Tibial nerve (tissue), 4 donors: ENCODE measurements at places on chromosomes 4 and X. TPM values are rescaled to one million over a fixed set of nuclear protein-coding genes. Genes with fewer than 3 reads are reported as not detected.

GRCh38 chr4:163493643-163494359 is 689 bp upstream of the TMA16 start:
- no peaks in the 10 kb centered on the region for H3K36me3 ChIP-seq
- DNase-seq = peak; percentile 15
- H3K27me3 ChIP-seq = no peaks in the 10 kb centered on the region
- H3K4me1 ChIP-seq = peaks cover 4% of the 10 kb centered on the region
- peak overlapping the region; percentile 89 for H3K27ac ChIP-seq
- peak overlapping the region; percentile 84 for H3K4me3 ChIP-seq

- H3K4me3 ChIP-seq = no peak overlapping the region
- no peaks in the 10 kb centered on the region for H3K4me1 ChIP-seq
- no peaks in the 10 kb centered on the region for H3K27me3 ChIP-seq
- no peaks in the 10 kb centered on the region for H3K36me3 ChIP-seq
Observed at GRCh38 chr4:96248225-96248624, 408.3 kb downstream of the PDHA2 start.

- H3K27me3 ChIP-seq = no peaks in the 10 kb centered on the region
- DNase-seq = no peak
- H3K36me3 ChIP-seq = no peaks in the 10 kb centered on the region
Observed at GRCh38 chrX:31268359-31268758, 196.5 kb upstream of the FTHL17 start.

DNA sequence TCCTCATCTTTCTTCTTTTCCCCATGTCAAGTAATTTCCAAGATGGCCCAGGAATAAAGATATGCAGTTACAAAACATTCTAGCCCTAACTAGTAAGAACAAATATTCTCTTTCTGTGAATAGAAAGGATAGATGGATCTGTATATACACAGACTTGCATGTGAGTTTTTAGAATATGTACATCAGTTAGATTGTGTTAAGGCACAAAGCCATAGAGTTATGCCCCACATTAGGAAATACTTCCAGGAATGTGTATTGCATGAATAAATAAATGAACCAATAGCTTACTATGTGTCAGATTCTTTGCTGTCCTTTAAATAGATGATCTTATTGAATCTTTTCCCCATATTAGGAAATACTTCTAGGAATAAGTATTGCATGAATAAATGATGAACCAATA is 46.0 kb upstream of the TMPRSS11E start:
- no peak overlapping the region for H3K4me3 ChIP-seq
- no peaks in the 10 kb centered on the region for H3K4me1 ChIP-seq
- no peaks in the 10 kb centered on the region for H3K27me3 ChIP-seq

GRCh38 chr4:170198747-170199146 is 109.0 kb upstream of the AADAT start:
- H3K36me3 ChIP-seq = no peaks in the 10 kb centered on the region
- H3K4me1 ChIP-seq = no peaks in the 10 kb centered on the region
- H3K4me3 ChIP-seq = no peak overlapping the region
- no peak for DNase-seq
- H3K27ac ChIP-seq = no peak overlapping the region

DNA sequence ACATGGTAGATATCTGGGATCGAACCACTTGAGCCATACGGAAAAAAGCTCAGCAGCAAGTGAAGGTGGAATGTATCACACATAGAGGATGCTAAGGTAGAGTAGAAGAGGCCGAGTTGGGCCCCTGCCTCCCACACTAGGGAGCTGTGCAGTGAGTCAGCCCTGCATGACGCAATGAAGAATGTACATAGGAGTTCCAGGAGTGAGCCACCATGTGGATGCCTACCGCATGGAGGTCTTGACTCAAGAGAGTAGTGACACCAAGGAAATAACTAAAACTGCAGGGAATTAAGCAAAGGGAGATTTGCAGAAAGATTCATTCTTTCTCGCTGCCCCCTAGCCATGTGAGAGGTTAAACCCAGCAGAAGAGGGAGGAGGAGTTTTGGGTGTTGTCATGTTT is 389.6 kb upstream of the IGFBP7 start:
- no peaks in the 10 kb centered on the region for H3K27me3 ChIP-seq
- no peaks in the 10 kb centered on the region for H3K36me3 ChIP-seq
- DNase-seq = no peak
- H3K27ac ChIP-seq = no peak overlapping the region

DNA sequence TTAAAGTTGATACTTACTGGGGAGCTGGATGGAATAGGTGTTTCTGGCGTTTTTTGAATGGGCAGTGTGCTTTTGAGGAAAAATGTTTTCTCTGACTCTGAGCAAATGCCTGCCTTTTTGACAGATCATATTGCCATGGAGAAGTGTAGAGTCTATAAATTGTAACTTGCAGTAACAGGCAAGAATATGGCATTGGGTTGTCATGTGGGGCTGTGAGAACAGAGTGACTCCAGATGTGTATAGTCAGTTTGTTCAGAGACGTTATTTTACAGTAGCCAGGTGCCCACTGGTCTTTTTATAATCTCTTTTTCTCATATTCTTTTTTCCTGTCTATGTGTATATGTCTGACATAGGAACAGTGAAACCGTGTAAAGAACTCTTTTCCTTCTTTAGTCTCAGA is 40.8 kb downstream of the RAPGEF2 start:
- peaks cover 41% of the 10 kb centered on the region for H3K4me1 ChIP-seq
- no peak overlapping the region for H3K27ac ChIP-seq
- no peaks in the 10 kb centered on the region for H3K27me3 ChIP-seq
- DNase-seq = no peak

- H3K36me3 ChIP-seq = no peaks in the 10 kb centered on the region
- DNase-seq = no peak
- no peak overlapping the region for H3K4me3 ChIP-seq
- no peak overlapping the region for H3K27ac ChIP-seq
Observed at GRCh38 chrX:116499780-116500179, 37.0 kb upstream of the CT83 start.

Gene IDUA
- total RNA-seq = 23.9 TPM
